ENCODE measurements at places on chromosomes 12 and 14.

DNA sequence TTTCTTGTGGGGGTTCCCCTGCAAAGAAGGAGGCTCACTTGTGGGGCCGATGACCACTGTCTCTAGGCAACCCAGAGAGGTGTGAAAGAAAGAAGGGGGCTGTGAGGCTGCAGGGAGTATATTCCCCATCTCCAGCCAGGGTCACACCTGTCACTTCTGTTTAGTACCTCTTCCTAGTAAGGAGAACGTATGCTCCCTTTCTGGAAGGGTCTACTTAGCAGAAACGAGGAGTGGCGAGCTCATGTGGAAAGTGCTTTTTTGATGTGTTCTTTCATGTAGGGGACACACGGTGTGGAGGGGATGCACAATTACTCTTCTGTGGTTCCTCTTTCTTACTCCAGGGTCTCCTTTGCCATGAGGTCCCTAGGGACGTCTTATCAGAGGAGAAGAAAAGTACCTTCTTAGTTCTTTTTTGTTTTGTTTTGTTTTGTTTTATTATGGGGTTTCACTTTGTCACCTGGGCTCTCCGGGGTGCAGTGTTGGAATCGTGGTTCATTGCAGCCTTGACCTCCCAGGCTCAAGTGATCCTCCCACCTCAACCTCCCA is 58.3 kb downstream of the PRKCH start:
- DNase-seq = no peak

- no peak for DNase-seq
These were observed 769 bp upstream of the ZNF740 start for GRCh38 chr12:53179687-53180219.

GRCh38 chr14:101501341-101501740 is 60.0 kb upstream of the DIO3 start:
- no peak for DNase-seq

GRCh38 chr12:18446061-18446644 is 184.8 kb downstream of the PIK3C2G start:
- DNase-seq = no peak

- DNase-seq = no peak
These were observed 46.9 kb downstream of the C14orf132 start for GRCh38 chr14:96086032-96086431.

- peak; percentile 29 for DNase-seq
These were observed 774 bp upstream of the MANSC4 start for GRCh38 chr12:27780612-27781408.

- DNase-seq = no peak
These were observed 140.1 kb downstream of the TMEM117 start for GRCh38 chr12:43976027-43976426.

GRCh38 chr12:51662728-51663154 is 71.7 kb downstream of the SCN8A start:
- no peak for DNase-seq

DNA sequence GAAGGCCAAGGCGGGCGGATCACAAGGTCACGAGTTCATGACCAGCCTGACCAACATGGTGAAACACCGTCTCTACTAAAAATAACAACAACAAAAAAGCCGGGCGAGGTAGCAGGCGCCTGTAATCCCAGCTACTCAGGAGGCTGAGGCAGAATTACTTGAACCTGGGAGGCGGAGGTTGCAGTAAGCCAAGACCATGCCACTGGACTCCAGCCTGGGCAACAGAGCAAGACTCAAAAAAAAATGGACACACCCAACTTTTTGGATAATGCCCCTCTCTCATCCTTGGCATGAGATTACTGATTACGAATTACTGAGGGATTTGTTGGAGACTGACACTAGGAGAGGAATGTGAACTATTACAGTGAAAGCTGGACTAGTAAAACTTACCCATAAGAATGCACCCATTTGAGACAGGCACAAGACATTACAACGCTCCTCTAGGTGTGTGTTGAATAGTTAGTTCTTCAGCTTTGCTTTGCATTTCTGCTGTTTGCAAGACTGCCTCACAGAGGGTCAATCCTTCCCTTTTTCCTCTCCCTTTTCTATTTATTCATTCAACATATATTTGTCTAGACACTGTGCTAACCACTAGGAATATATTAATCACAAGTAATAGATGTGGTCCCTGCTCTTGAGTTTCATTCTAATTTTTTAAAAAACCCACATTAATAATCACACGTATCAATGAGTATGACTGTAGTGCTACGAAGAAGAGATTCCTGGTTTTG is 46.0 kb upstream of the OR5AU1 start:
- DNase-seq = no peak

DNA sequence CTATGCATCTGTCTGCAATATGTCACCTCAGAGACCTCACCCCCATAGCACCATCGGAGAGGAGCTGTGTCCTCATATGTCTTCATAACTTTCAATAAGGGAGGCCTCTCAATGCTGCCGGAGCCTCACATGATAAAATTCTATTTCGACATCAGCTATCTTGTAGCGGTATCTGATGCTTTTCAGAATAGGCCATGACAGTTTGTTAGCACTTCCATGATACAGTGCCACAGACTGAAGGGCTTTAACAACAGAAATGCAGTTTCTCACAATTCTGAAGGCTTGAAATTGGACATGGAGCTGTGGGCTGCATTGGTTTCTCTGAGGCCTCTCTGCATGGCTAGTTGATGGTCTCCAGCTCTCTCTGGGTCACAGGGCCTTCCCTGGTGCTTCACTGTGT is 125.0 kb upstream of the PZP start:
- no peak for DNase-seq

- peak; percentile 90 for DNase-seq
These were observed 6.3 kb downstream of the DHH start for GRCh38 chr12:49088150-49088931.

Measured in HAP-1 (cell line).